ENCODE measurements at places on chromosomes 7 and 10. TPM values are rescaled to one million over a fixed set of nuclear protein-coding genes. Genes with fewer than 3 reads are reported as not detected.

- DNase-seq: no peak
Measured at GRCh38 chr10:1514681-1515080, 222.6 kb downstream of the ADARB2 start.

- no peak for DNase-seq
Measured at GRCh38 chr7:69780379-69780778, 182.1 kb downstream of the AUTS2 start.

DNA sequence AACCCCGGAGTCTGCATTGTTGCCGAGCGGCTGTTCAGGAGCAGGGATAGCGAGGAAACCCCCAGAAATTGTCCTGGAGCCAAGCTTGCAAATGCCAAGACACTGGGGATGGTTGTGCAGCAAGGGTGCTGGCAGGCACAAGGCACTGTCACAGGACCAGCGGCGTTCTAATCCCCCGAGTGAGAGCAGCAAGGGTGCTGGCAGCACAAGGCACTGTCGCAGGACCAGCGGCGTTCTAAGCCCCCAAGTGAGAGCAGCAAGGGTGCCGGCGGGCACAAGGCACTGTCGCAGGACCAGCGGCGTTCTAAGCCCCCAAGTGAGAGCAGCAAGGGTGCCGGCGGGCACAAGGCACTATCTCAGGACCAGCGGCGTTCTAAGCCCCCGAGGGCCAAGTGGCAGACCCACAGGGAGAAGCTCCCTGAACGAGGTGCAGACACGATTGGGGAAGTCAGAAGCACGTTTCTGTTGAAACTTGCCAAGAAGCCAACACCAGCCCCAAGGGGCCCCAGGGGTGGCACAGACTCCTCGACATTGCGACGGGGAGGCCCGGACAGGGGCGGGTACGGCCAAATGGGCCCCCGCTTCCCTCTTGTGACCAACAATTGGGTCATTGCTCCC is 40.4 kb upstream of the INPP5A start:
- DNase-seq: peak; percentile 53

- no peak for DNase-seq
Measured at GRCh38 chr10:120803972-120804371, 47.2 kb upstream of the WDR11 start.

GRCh38 chr10:23994459-23995046 is 214.4 kb upstream of the KIAA1217 start:
- DNase-seq: no peak

DNA sequence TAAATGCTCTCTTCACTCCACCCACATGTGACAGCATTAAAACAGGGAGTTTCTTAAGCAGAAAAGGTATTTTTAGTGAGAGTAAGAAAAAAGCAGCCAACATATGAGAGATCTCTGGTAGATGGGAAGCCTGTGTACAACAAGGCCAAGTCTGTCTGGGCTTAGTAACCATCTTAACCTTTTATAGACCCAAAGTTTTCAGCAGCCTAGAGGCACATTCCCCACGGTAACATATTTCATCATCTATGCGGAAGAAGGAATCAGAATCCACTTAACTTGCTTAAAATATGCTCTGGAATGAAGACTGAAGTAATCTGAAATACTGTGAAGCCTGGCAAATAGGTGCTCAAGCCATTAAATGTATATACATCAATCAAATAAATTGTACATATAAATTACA is 127.8 kb downstream of the RAPGEF5 start:
- no peak for DNase-seq

- DNase-seq: no peak
Measured at GRCh38 chr10:27373566-27374160, 130.4 kb upstream of the RAB18 start.

- DNase-seq: no peak
Measured at GRCh38 chr7:29274146-29275017, 79.8 kb downstream of the CHN2 start.

- DNase-seq: no peak
Measured at GRCh38 chr7:73482746-73483145, 39.3 kb downstream of the BAZ1B start.

GRCh38 chr10:91707236-91707635 is 74.4 kb upstream of the PPP1R3C start:
- no peak for DNase-seq

DNA sequence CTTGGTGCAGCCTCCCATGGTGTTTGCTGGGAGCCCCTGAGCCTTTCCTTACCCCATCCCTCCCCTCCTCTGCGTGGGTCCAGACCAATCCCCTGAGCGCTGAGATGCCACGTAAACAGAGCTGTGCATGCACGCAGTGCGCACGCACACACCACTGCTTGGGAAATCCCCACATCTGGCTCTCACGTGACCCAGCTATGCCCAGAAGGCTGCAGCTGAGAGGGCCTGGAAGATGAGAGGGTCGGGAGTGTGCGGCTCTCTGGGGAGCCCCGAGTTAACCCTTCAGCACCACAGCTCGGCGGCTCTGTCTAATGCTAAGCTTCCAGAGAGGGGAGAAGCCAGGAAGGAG is 177.2 kb downstream of the SH3PXD2A start:
- peak; percentile 96 for DNase-seq

- no peak for DNase-seq
Measured at GRCh38 chr7:125876431-125876830, 946.8 kb upstream of the POT1 start.

Gene STOX1
- total RNA-seq: 0.24 TPM

Gene CLDN15
- 4.9 TPM for total RNA-seq

Gene CALHM3
- not detected for total RNA-seq

Gene PLXDC2
- 79.3 TPM for total RNA-seq

Gene CCDC172
- not detected for total RNA-seq
